Left ventricle myocardium inferior (tissue), 1 donor: ENCODE measurements at places on chromosomes 6 and 20. TPM values are rescaled to one million over a fixed set of nuclear protein-coding genes. Genes with fewer than 3 reads are reported as not detected.
A peak's percentile ranks its signal among the peaks of the same experiment; 100 is the strongest.

- no peak overlapping the region for H3K4me3 ChIP-seq
- no peaks in the 10 kb centered on the region for H3K36me3 ChIP-seq
- peaks cover 66% of the 10 kb centered on the region for H3K27me3 ChIP-seq
- no peak overlapping the region for H3K27ac ChIP-seq
These were observed 6.2 kb downstream of the KCNK5 start for GRCh38 chr6:39223061-39223460.

- peaks cover 12% of the 10 kb centered on the region for H3K36me3 ChIP-seq
- peaks cover 66% of the 10 kb centered on the region for H3K4me1 ChIP-seq
- H3K4me3 ChIP-seq, result peak overlapping the region; percentile 39
- H3K27ac ChIP-seq, result peak overlapping the region; percentile 82
These were observed 145.1 kb downstream of the PREX1 start for GRCh38 chr20:48682529-48683363.

- H3K4me3 ChIP-seq, result no peak overlapping the region
- no peaks in the 10 kb centered on the region for H3K27me3 ChIP-seq
- DNase-seq, result no peak
- H3K36me3 ChIP-seq, result peaks cover 6% of the 10 kb centered on the region
These were observed 34.2 kb upstream of the RPN2 start for GRCh38 chr20:37144856-37145404.

GRCh38 chr6:66995669-66996068, 1288.6 kb upstream of the EYS start:
- no peaks in the 10 kb centered on the region for H3K4me1 ChIP-seq
- DNase-seq, result no peak
- H3K27ac ChIP-seq, result no peak overlapping the region

DNA sequence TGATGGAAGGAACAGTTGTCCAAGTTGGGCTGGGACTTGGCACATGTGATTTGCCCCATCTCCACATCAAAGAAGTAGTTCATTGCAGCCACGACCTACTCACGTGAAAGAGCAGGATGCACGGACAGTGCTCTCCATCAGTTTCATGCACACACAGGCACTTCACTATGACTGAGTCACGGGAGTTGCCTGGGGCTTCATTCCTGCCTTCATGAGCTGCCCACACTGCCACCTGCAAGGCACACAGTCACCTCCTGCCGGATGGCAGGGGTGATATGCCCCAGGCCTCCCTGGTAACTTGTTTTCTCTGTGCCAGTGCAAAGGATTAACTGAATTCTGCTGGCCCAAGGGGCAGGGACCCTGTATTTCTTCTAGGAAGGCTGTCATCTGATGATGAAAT, 22.8 kb downstream of the CST5 start:
- H3K36me3 ChIP-seq, result no peaks in the 10 kb centered on the region
- H3K4me1 ChIP-seq, result no peaks in the 10 kb centered on the region
- peaks cover 21% of the 10 kb centered on the region for H3K27me3 ChIP-seq
- no peak overlapping the region for H3K4me3 ChIP-seq

GRCh38 chr6:29301316-29301715, at the start of gene OR14J1:
Gene OR14J1 (plus strand): TSS chr6:29301701. CDS start chr6:29306690, 4,989 bp downstream.
- H3K36me3 ChIP-seq, result no peaks in the 10 kb centered on the region
- H3K27me3 ChIP-seq, result no peaks in the 10 kb centered on the region
- no peaks in the 10 kb centered on the region for H3K4me1 ChIP-seq
- no peak for DNase-seq
- no peak within 1 kb of the TSS for H3K27ac ChIP-seq
- H3K4me3 ChIP-seq, result no peak within 1 kb of the TSS

GRCh38 chr6:139029470-139030227, 1.1 kb downstream of the ABRACL start:
- peak; percentile 64 for DNase-seq
- peaks cover 34% of the 10 kb centered on the region for H3K4me1 ChIP-seq
- H3K27me3 ChIP-seq, result no peaks in the 10 kb centered on the region
- H3K4me3 ChIP-seq, result peak overlapping the region; percentile 98
- H3K27ac ChIP-seq, result peak overlapping the region; percentile 91

GRCh38 chr6:28867086-28867409, 56.7 kb downstream of the TRIM27 start:
- H3K27ac ChIP-seq, result peak overlapping the region; percentile 81
- peak overlapping the region; percentile 86 for H3K4me3 ChIP-seq
- H3K27me3 ChIP-seq, result peaks cover 13% of the 10 kb centered on the region
- no peaks in the 10 kb centered on the region for H3K36me3 ChIP-seq
- H3K4me1 ChIP-seq, result peaks cover 28% of the 10 kb centered on the region

DNA sequence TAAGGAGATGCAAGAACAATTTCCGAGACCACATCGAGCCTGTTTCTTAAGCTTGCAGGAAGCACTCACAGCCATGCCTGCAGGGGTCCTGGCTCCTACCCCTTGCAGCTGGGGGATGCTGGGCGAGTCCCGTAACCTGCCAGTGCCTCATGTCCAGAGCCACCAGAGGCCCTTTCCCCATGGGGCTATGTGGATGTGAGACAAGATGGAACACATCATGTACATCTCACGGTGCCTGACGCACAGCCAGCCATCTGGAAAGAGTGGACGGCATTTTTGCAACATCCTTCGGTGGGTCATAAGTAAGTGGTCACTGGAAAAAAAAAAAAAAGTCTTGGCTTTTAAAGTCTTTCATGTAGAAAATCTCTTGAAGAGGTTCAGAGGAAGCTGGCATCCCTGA, 72.8 kb downstream of the CDH4 start:
- DNase-seq, result no peak
- no peaks in the 10 kb centered on the region for H3K4me1 ChIP-seq
- no peak overlapping the region for H3K27ac ChIP-seq
- no peak overlapping the region for H3K4me3 ChIP-seq

DNA sequence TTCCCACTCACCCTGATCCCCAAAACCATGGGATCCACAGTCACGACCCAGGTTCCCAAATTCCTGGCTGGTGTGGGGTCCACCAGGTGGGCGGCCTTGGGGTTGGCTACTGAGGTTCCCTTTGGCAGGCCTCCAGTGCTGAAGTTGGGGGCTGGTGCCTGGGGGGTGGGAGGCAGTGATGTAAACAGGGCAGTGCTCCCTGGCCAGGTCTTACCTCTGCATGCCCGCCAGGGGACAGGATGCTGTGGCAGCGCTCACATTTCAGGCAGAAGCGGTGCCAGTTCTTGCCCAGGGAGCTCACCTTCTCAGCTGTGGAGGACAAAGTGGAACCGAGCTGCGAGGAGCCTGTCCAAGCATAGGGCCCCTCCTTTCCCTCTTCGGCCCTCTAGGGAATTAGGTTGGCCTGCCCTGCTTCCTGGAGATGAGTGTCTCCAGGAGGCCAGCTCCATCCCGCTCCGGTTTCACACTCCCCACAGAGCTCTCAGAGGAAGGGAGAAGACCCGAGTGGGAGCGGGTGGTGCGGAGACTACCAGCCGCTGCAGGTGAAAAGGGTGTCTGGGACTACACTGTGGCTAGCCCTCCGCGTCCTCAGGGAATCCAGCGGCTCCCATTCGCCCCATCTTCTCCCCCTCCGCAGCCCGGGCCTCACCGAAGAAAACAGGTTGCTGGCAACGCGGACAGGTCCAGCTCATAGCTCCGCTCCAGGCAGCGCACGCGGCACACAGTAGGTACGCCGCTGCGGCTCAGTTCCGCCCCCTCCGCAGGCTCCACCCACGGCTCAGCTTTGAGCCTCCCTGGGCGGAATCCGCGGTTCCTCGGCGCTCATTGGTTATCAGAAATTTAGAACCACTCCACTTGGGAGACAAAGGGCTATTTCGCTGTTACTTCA, at the start of gene CRIP3:
Gene CRIP3 (minus strand): TSS at position 726 of the 889 bp plus-strand sequence. CDS start 34 bp downstream, at position 692.
- H3K4me1 ChIP-seq, result peaks cover 25% of the 10 kb centered on the region
- DNase-seq, result peak; percentile 44

DNA sequence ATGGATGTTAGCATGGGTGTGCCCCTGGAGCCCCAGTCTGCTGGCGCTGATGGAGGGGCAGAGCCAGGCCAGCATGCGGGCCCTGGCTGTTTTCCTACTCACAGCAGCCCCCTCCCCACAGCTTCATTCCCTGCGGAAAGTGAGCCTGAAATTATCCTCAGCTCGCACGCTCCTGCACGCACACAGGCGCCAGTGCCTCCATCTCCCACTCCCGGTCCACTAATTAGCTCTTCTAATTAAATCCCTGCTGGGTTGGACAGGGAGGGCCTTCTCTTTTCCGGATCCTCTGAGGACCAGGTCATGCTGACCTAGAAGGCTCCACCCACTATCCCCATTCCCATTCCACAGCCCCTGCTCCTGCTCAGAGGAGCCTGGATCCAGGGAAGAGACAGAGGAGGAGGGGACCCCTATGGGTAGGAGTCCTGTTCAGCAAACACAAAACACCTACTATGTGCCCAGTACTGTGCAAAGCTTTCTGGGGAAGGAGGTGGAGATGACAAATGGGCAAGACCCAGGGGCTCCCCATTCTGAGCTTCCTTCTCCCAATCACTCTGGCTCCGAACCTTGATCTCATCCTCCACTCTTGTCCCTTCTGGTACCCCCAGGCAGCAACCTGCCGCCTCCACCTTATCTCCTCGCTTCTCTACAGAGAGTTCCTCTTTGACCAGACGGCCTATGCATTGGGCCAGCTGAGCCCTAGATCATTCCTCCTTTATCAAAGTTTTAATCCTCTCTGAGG, 70.2 kb upstream of the CCDC167 start:
- DNase-seq, result no peak
- H3K4me3 ChIP-seq, result no peak overlapping the region
- H3K4me1 ChIP-seq, result peaks cover 16% of the 10 kb centered on the region
- no peaks in the 10 kb centered on the region for H3K36me3 ChIP-seq
- H3K27me3 ChIP-seq, result peaks cover 44% of the 10 kb centered on the region

- no peak overlapping the region for H3K27ac ChIP-seq
- no peaks in the 10 kb centered on the region for H3K36me3 ChIP-seq
- H3K4me1 ChIP-seq, result no peaks in the 10 kb centered on the region
- DNase-seq, result no peak
These were observed 23.2 kb downstream of the CHRNA4 start for GRCh38 chr20:63337786-63338420.

GRCh38 chr6:110662490-110663211, 152.6 kb downstream of the CDK19 start:
- H3K27ac ChIP-seq, result no peak overlapping the region
- no peak for DNase-seq
- H3K27me3 ChIP-seq, result no peaks in the 10 kb centered on the region

- no peak overlapping the region for H3K4me3 ChIP-seq
- no peak overlapping the region for H3K27ac ChIP-seq
- no peaks in the 10 kb centered on the region for H3K36me3 ChIP-seq
- no peak for DNase-seq
These were observed 166.3 kb downstream of the SAMD5 start for GRCh38 chr6:147674794-147675193.

DNA sequence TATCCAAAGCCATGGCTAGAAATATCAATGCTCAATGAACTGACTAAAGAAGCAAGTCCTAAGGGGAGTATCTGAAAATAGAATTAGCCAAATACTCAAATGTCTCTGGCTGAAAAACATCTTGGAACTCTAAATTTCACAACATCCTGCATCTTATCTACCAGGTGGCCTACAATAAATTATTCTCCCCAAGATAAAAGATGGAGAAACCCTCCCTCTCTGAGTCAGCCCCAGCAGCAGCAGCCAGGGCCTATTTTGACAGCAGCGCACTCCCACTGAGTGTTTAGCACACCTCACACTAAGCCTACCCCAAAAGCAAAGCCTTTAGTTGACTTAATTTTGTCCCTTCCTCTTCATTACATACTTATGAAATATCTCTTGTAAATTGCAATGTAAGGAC, 5.9 kb downstream of the CALHM6 start:
- DNase-seq, result no peak
- H3K27me3 ChIP-seq, result no peaks in the 10 kb centered on the region
- H3K4me1 ChIP-seq, result peaks cover 13% of the 10 kb centered on the region
- H3K4me3 ChIP-seq, result no peak overlapping the region
- no peaks in the 10 kb centered on the region for H3K36me3 ChIP-seq
- H3K27ac ChIP-seq, result no peak overlapping the region

GRCh38 chr6:98352348-98352747, 482.0 kb upstream of the POU3F2 start:
- no peaks in the 10 kb centered on the region for H3K27me3 ChIP-seq
- H3K36me3 ChIP-seq, result no peaks in the 10 kb centered on the region
- DNase-seq, result no peak
- no peaks in the 10 kb centered on the region for H3K4me1 ChIP-seq
- no peak overlapping the region for H3K4me3 ChIP-seq

DNA sequence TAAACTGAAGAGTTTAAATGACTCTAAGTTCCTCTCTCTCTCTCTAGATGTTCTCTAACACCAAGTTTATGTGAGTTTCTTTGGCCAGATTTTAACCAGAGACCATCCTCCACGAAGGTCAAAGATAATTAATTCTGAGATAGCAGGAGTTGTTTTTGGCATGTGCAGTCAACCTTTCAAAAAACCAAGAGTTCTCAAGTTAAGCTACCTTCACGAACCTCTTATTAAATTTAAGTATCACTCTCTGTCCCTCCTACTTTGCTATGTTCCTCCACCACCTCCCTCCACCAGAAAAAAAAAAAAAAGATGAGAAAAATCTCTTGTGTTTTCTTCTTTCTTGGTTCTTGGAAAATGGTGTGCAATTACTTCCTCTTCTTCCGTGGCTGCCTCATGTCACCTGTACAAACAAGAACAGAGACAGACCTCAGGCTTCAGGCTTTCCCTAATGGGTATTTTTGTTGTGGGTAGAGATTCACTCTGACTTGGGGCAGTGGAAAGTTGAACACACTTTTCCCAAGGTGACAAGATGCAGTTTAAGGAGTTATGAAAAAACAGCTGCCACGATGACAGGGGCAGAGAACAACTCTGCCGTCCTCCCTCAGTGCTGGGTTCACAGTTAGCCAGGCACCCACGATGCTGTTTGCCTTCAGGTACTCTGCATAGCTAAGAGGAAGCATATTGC, 64.3 kb downstream of the ADTRP start:
- no peak overlapping the region for H3K4me3 ChIP-seq
- no peaks in the 10 kb centered on the region for H3K36me3 ChIP-seq
- H3K27me3 ChIP-seq, result no peaks in the 10 kb centered on the region

- H3K27ac ChIP-seq, result no peak overlapping the region
- H3K4me1 ChIP-seq, result no peaks in the 10 kb centered on the region
- H3K4me3 ChIP-seq, result no peak overlapping the region
These were observed 71.4 kb downstream of the ADGB start for GRCh38 chr6:146670161-146670560.

Gene TLDC2
- total RNA-seq, result not detected

Gene PPIL1
- total RNA-seq, result 69.1 TPM

Gene GPLD1
- total RNA-seq, result 0.71 TPM

Gene RIPPLY2
- total RNA-seq, result not detected

Gene COL9A1
- 0.08 TPM for total RNA-seq

Gene OVOL2
- total RNA-seq, result not detected

Gene SLC22A1
- total RNA-seq, result 0.27 TPM

Gene COL12A1
- total RNA-seq, result 12.2 TPM

Gene SYCP2
- total RNA-seq, result 1.0 TPM

Gene BPIFB4
- not detected for total RNA-seq

Gene GSTA3
- not detected for total RNA-seq

Gene AURKA
- 7.8 TPM for total RNA-seq
